ENCODE measurements at places on chromosomes 3 and 15. TPM values are rescaled to one million over a fixed set of nuclear protein-coding genes. Genes with fewer than 3 reads are reported as not detected.

ZNF774 gene
- 8.5 TPM for total RNA-seq

NOX5 gene
- under 0.01 TPM for total RNA-seq

STAB1 gene
- 0.07 TPM for total RNA-seq

DVL3 gene
- 28.0 TPM for total RNA-seq

KLHL40 gene
- not detected for total RNA-seq

EPHB1 gene
- 0.07 TPM for total RNA-seq

GXYLT2 gene
- 11.2 TPM for total RNA-seq

ZKSCAN7 gene
- total RNA-seq: 7.8 TPM

MINAR1 gene
- 0.34 TPM for total RNA-seq

MME gene
- 16.1 TPM for total RNA-seq

NRROS gene
- total RNA-seq: 0.07 TPM

CLDN18 gene
- total RNA-seq: not detected

PLA2G4E gene
- total RNA-seq: 0.14 TPM

CCR8 gene
- total RNA-seq: not detected

CDC25A gene
- total RNA-seq: 8.2 TPM

P2RY12 gene
- not detected for total RNA-seq

SLC24A5 gene
- not detected for total RNA-seq

ALDH1A3 gene
- 355 TPM for total RNA-seq

SLC27A2 gene
- total RNA-seq: 10.9 TPM

LRRC34 gene
- total RNA-seq: 0.43 TPM

GABRA5 gene
- total RNA-seq: not detected

ARNT2 gene
- 0.50 TPM for total RNA-seq

LYZL4 gene
- not detected for total RNA-seq

GASK1A gene
- total RNA-seq: 0.50 TPM

ZSCAN29 gene
- 49.6 TPM for total RNA-seq

CD200R1 gene
- 0.07 TPM for total RNA-seq

GOLGA8N gene
- total RNA-seq: 3.1 TPM

C3orf49 gene
- not detected for total RNA-seq
